AG04450 (cell line): ENCODE measurements at places on chromosomes 12 and 14. TPM values are rescaled to one million over a fixed set of nuclear protein-coding genes. Genes with fewer than 3 reads are reported as not detected.

Gene TAS2R7
- polyA plus RNA-seq = not detected in 2 replicates

Gene MTERF2
- polyA plus RNA-seq = 5.0 and 7.5 TPM in 2 replicates

Gene KLRC2
- not detected in 2 replicates for polyA plus RNA-seq

Gene PIK3C2G
- not detected in 2 replicates for polyA plus RNA-seq

Gene TRIM9
- 0.02 and 0.06 TPM in 2 replicates for polyA plus RNA-seq

Gene ANKRD13A
- polyA plus RNA-seq = 202 and 246 TPM in 2 replicates

Gene GUCY2C
- not detected in 2 replicates for polyA plus RNA-seq

Gene CCDC196
- not detected in 2 replicates for polyA plus RNA-seq

Gene SP7
- polyA plus RNA-seq = not detected in 2 replicates

Gene VWF
- polyA plus RNA-seq = 0.22 and 0.35 TPM in 2 replicates

Gene TAS2R31
- 0.51 and 0.60 TPM in 2 replicates for polyA plus RNA-seq

Gene KRT75
- polyA plus RNA-seq = not detected in 2 replicates

Gene DDX47
- 91.3 and 113 TPM in 2 replicates for polyA plus RNA-seq
